Nucleus accumbens (tissue), 56 donors: ENCODE measurements at places on chromosomes 5 and 9.
A peak's percentile ranks its signal among the peaks of the same experiment; 100 is the strongest.

- no peak for DNase-seq
Measured at GRCh38 chr5:146344155-146345118, 5.8 kb downstream of the POU4F3 start.

- DNase-seq, result no peak
Measured at GRCh38 chr9:88953381-88954029, 37.8 kb upstream of the S1PR3 start.

- DNase-seq, result no peak
Measured at GRCh38 chr5:165209101-165209727, 1703.8 kb downstream of the MAT2B start.

- DNase-seq, result no peak
Measured at GRCh38 chr9:128242124-128242523, 33.7 kb downstream of the GOLGA2 start.

- DNase-seq, result no peak
Measured at GRCh38 chr5:90293931-90294330, 115.6 kb downstream of the CETN3 start.

DNA sequence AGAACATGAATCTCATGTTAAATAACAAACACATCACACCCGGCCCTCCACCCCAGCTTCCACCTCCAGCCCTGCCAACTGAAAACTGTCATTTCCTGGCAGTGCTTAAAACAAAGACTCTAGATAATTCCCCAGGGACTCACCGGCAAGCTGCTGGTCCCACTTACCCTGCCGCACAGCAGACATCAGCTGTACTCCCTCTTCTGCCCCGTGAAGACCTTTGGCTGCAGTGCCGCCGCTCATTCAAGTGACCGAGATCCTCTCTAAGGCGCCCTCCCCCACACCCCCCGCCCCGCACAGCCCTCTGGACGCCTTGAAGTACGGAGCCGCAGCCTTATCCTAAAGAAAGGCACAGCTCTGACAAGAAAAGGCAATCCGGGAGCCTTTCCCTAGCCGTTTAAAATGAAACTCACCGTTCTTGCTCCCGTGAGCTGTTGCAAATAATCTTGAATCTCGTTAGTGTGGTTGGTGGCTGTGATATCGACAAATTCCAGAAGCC lies 434 bp downstream of the GLRX start:
- DNase-seq, result no peak

DNA sequence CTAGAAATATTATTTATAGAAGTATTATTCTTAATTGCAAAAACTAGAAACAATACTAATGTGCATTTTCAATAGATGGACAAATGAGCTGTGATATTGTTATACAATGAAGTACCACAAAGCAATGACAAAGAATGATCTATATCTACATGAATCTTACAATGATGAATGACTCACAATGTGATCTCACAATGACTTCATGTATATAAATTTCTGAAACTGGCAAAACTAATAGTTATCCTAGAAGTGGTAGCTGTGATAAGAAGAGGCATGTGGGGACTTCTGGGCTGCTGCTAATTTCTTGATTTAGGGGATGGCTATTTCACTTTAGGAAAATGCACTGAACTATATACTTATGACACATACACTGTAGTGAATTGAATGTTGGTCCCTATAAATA lies 396.0 kb upstream of the ZNF608 start:
- no peak for DNase-seq

DNA sequence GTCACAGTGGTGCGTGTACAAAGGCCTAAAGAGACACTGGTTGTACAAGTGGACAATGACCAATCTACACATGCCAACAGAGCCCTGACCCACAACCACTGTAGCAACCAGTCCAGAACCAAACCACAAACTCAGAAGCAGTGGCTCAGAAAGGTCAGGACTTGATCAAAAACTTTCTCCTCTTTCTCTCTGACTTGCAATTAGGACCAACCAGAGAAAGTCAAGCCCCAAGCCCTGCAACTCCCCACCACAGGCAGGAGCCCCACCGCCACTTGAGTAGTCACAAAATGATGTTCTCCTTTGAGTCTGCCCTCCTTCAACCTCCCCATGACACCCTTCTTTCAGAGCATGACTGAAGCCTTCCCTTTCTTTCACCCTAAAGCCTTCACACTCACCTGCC lies 291.8 kb downstream of the CDH10 start:
- DNase-seq, result no peak

DNA sequence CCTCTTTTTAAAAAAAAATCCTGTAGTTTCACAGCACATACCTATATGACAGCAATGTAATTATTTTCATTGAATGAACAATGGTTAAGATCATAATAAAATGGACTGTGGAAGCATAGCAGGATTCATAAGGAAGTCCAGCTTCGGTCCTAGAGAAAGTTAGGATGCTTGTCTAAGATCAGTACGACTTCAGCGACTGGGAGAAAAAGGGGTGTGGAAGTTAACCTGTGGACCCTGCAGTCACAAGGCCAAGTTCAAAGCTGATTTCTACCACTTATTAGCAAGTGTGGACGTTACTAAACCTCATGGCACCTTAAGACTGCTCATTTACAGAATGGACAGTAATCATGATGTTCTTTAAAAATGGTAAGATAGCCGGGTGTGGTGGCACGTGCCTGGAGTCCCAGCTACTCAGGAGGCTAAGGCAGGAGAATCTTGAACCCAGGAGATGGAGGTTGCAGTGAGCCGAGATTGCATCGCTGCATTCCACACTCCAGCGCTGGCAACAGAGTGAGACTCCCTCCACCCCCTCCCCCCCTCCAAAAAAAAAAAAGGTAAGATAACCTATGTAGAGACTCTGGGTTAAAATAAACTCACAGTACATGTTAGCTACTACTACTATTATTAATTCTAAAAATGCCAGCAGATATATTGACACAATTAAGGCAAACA lies 71.6 kb upstream of the PCA3 start:
- DNase-seq, result no peak

DNA sequence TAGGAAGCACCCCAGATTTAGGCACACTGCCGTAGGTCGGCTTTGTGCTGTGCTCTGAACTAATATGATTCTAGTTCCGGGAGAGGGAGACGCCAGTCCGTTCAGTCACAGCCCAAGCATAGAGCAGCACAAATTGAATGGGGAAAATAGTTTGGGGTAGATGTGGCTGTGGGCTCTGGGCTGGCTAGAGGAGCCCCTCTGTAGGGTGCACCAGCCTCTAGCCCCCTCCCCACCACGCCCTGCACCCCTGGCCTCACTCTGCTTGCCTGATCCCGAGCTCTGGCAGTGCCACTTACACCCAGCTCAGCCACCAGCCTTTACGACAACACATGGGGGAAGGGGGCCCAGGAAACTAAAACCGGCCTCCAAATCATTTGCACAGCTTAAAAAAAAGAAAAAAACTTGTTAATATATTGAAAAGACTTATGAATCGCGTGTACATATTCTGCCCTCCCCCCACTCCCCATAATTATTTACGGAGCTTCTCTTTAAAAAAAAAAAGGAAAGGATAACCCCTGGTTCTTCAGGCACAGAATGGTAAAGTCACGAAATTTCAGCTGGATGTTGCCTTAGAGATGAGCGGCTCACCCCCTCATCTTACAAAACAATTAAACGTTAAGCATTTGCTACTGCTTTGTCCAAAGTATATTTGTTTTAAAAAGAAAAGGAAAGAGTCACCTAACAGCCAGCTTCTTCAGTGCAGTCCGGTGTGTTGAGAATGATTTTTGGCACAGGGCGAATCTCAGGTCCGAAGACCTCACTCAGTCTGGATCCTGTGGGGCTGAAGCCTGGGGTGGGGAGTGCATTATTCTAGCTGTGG lies 3.5 kb downstream of the LMX1B start:
- DNase-seq, result no peak

GRCh38 chr5:142063878-142064331 lies 44.7 kb upstream of the NDFIP1 start:
- DNase-seq, result peak; percentile 97

DNA sequence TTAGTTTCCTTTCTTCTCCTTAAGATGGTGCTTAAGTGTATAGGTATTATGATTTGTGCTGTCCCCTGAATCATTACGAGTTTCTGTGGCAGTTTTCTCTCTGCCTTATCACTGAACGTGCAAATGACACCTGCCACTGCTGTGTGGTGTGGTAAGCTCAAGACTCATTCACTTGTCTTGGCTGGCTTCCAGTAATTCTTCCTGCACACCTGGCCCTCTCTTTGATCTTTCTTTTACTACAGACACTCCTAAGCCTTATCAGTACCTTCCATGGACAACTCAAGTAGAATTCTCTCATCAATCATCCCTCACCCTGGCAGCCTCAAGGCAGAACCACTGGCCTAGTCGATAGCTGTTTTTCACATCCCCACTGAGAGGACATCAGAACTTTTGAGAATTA lies 82.6 kb upstream of the ADAMTS19 start:
- DNase-seq, result no peak

DNA sequence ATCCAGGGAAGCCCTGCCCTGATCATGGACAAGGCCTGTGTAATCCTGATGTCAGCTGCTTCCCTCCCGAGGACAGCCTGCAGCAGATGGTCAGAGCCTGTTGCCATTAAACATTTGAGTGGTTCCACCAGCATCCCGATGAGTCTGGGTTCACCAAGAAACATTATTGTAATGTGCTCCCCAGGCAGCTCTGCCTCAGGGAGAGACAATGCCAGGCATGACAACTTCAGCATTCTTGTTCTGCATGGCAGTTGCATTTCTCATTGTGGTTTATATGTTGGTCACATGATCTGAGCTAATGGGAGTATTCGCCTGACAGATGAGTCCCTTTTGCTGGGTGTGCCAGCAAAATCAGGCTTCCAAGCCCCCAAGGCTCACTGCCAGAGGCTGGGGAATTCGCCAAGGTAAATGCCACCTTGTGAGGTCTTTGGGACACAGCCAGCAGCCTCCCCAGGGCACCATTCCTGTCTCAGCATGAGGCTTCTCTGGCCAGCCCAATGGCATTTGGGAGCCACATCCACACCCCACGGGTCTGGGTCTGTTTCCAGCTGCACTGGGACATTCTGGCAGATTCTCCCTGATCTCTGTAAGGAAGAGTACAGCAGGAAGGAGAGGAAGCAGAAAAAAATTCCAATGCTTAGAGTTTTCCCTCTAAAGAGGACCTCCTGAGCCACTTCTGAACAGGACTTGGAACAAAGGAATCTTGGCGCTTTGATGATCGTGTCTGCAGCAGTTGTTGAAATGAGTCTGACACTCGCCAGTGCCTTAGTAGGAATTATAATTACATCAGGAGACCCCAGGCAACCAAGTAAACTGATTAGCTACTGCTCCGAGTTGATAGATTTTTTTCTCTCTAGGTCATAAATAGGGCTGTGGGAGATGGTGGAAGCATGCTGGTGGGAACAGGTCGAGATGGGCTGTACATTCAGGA lies 18.7 kb downstream of the KCNIP1 start:
- DNase-seq, result no peak

- DNase-seq, result no peak
Measured at GRCh38 chr5:170273968-170274710, 23.4 kb downstream of the LCP2 start.

- no peak for DNase-seq
Measured at GRCh38 chr9:72583370-72583769, 62.0 kb downstream of the TMC1 start.

DNA sequence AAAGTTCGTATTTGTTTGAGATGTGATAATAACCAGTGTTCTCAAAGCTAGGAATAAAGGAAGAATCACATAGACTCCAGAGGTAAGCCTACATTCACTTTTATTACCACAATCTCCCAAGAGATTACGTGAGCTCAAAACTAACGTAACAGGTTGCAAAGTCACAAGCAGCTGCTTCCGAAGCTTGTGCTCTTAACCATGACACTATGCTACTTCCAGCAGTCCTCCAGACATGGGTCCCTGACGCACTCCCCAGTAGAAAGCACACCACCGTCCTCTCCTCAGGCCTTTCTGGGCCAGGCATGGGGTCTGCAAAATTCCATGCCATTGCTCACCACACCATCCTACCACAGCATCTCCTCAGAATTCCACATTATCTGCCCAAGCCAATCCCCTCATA lies 84.6 kb downstream of the PAX5 start:
- no peak for DNase-seq

DNA sequence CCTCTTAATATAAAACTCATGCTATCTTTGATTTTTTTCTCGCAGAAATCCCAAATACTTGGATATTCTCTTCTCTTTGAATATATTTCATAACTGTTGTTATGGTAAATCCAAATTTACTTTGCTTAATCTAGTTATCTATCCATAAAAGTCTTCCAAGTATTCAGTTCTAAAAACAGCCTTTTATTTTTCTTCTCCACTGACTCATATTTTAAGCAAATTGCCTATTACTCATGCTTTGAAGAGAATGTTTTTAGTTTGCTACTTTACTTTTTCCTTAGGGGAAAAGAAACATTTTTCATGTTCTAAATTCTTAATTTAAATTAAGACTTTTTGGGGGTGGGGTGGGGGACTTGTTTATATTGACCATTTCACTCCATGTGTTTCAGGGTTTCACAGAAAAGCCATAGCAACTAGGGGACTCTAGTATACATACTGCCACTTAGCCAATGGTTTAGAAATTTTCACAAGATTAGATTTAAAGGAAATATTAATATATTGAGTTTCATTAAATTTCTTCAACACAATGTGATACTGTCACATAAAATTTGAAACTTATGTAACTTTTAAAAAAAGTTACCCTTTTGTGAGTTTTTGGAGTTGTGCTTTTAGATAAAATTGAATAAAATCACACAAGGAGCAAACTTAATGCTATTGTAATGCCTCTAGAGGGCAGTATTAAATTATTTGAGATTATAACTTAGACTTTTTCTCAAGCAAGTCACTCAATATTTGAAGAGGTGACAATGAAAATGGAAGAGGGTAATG lies 545.8 kb upstream of the ARRDC3 start:
- no peak for DNase-seq

GRCh38 chr9:90099262-90099963 lies 494.6 kb downstream of the GADD45G start:
- no peak for DNase-seq

DNA sequence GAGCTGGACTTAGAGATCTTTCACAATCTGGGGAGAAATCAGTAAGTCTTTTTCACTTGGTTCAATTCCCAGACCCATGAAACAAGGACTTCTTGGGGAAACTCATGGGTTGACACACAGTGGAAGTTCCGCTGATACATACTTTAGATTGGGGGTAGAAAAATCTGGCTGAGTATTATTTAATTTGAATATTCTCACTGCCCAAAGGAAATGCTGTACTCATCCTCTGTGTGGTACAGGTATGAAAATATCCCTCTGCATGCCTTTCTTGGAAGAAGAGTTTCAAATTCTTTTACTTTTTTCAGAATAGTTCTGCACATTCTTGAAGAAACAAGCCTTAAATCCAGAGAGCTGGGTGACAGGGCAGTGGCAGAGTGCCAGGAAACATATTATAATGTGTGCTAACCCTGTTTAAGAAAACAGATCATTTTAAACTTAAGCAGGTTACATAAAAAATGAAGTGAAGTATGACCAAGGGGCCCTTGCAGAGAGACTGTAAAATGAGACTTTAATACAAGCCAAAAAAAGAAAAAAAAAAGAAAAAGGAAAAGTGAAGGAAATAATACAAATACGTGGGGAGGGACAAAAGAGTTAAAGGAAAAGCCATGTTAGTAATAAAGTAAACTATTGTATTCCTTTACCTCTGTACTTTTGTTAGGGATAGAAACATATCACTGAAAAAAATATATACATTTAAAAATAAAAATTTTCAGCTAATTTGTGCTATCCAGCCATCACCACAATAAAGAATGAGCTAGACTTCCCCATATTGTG lies 173.4 kb upstream of the NR3C1 start:
- DNase-seq, result no peak
